LoVo (cell line): ENCODE measurements at places on chromosomes 7 and 10.
A peak's percentile ranks its signal among the peaks of the same experiment; 100 is the strongest.

GRCh38 chr7:139634087-139634486, 110.6 kb downstream of the CLEC2L start:
- DNase-seq, result no peak

- peak; percentile 20 for DNase-seq
These were observed 747 bp downstream of the GDI2 start for GRCh38 chr10:5812283-5813090.

GRCh38 chr7:70926666-70927065, 205.3 kb upstream of the GALNT17 start:
- no peak for DNase-seq

DNA sequence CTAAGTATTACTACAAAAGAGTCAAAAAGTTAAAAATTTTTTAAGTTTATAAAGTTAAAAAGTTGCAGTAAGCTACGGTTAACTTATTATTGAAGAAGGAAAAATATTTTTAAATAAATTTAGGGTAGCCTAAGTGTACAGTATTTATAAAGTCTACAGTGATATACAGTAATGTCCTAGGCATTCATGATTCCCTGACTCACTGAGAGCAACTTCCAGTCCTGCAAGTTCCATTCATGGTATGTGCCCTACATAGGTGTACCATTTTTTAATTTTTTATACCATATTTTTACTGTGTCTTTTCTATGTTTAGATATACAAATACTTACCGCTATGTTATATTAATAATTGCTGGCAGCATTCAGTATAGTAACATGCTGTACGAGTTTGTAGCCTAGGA, 92.3 kb downstream of the CTNNA3 start:
- no peak for DNase-seq

- no peak for DNase-seq
These were observed 31.9 kb downstream of the GTF2IRD1 start for GRCh38 chr7:74485611-74486010.
